Left colon (tissue), 2 donors: ENCODE measurements at places on chromosomes 6 and 20.

DNA sequence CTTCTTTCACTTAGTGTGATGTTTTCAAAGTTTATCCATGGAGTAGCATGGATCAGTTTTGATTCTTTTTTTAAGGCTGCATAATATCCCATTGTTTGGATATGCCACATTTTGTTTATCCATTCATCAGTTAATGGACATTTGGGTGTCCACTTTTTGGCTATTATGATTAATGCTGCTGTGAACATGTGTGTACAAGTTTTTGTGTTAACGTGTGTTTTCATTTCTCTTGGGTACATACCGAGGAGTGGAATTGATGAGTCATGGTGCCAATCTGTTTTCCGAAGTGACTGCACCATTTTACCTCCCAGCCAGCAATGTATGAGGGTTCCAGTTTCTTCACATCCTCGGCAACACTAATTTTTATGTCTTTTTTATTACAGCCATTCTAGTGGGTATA is 78.4 kb upstream of the CCDC28A start:
- DNase-seq: no peak

DNA sequence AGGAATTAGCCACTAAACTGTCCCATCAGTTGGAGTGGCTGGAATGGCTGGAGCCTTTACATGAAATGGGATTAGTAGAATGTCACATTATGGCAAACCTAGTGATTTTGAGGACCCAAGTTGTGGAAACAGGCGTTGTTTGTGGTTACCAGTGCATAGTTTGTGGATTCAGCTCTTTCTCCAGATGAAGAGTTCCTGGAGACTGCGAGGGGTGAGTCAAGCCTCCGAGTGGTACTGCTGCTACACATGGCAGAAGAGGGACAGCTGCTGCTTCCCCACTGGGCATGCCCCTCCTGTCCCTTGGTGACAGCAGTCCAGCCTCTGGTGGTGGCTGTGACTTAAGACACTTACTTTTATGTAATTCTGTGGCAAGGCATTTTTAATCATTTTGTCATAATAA is 94.2 kb upstream of the SCP2D1 start:
- DNase-seq: no peak

- DNase-seq: no peak
Observed at GRCh38 chr6:33729059-33729458, 17.6 kb upstream of the UQCC2 start.

DNA sequence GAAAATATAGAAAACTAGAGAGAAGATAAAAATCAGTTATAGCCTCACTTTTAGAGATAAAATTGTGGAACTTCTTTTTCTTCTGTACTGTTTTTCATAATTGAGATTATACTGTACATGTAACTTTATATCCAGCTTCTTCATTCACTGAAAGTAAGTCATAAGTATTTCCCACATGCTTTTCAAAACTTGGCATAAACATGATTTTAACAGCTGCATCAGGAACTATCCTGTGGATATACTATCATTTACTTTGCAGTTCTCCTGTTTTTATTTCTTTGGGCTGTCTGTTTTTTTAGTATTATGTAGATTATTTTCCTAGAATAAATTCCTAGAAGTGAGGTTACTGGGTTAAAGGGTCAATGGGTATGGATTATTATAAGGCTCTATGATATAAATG is 14.8 kb downstream of the DSTN start:
- no peak for DNase-seq

- DNase-seq: peak; percentile 57
Observed at GRCh38 chr6:28161410-28162079, 19.9 kb downstream of the ZKSCAN8 start.

DNA sequence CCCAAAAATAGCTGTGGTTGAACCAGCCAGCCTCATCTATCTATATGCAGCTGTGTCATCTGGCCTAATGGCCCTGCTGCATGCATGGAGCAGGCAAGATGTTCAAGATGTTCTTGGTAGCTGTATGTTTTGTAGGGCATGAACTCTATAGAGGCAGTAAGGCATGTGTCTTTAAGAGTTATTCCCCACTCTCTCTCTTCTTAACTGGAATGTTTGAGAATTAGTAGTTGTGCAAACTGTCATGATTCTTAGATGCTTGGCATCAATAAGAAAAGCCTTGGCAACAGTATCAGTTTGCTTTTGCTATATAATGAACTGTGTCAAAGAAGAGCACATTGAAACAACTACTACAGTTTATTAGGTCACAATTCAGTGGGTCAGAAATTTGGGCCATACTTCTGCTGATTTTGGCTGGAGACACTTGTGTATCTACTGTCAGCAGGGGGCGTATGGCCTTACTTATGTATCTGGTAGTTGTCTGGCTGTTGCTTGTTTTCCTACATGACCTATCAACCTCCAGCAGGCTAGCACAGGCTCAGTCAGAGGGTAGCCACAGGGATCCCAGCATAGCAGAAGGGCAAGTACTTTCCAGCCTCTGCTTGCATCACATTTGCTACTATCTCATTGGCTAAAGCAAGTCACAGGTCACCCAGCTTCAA is 56.1 kb upstream of the LAMP5 start:
- peak; percentile 15 for DNase-seq

DNA sequence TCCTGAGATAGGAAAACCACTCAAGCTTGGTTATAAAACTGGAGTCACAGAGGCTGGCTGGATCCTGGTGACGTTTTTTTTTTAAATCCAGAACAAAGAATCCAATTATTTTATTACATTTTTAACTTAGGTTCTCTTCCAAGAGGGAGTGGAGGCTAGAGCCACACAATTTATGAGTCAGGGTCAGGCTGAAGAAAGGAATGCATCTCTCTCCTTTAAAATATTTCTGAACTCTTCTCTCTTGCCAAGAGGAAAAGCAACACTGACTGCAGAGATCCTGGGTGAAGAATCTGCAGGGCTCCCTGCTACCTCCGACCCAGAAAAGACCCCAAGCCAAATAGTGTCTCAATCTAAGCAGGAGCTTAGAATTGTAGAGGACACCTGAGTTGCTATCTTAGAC is 88.5 kb upstream of the SSTR4 start:
- no peak for DNase-seq

- no peak for DNase-seq
Observed at GRCh38 chr6:24378473-24379097, 20.7 kb upstream of the DCDC2 start.

DNA sequence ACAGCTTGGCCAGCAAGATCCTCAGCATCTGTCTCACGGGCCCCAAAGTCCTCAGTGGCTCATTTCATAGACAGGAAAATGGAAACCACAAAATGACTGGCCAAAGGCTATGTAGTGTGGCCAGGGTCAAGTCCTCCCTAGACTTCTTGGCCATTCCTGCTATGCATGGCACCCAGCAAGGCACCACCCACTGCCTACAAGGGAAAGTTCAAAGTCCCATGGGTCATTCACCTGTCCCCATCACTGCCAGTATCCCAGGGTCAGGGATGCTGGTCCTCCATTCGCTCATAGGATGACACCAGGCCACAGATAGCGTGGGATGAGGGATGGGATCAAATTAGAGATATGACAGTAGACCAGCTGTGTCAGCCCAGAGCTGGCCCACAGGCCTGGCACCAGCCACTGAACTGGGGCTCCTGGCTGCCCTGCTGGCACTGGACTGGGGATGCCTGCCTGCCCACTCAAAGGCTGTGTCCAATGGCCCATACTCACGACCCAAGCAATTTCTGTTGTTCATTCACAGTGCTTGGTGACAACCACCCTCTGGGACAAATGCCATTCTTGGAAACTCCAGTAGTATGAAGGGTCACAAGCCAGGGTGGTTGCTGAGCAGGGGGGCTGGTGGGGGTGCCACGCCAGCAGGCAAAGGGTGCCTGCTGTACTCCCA is 11.6 kb downstream of the ADISSP start:
- DNase-seq: no peak

GRCh38 chr6:166662690-166663089 is 35.6 kb upstream of the RPS6KA2 start:
- DNase-seq: no peak

DNA sequence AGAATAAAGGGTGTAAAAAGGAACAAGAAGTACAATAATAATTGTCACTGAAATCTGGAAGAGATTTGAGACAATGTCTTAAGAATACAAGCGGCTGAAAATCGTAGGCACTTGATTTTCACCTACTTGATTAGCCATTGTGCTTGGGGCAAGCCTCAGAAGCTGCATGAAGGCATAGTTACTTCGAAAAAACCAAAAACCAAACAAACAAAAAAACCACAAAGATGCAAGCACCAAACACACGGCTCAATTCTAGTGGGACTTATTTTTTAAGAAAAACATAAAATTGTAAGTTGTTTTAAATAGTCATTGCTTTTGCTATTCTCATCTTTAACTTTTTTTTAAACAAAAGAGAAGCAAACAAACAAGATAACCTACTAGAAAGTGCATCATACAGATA is 235.6 kb downstream of the OGFRL1 start:
- DNase-seq: no peak

- no peak for DNase-seq
Observed at GRCh38 chr6:128754658-128755256, 128.2 kb upstream of the LAMA2 start.
